GM23248 (cell line): ENCODE measurements at places on chromosomes 13 and 19. TPM values are rescaled to one million over a fixed set of nuclear protein-coding genes. Genes with fewer than 3 reads are reported as not detected.

The SH2D3A gene
- total RNA-seq, result not detected in 2 replicates

The ZNF562 gene
- 17.5 and 21.9 TPM in 2 replicates for total RNA-seq

The ZNF235 gene
- total RNA-seq, result 1.0 and 2.1 TPM in 2 replicates

The TJP3 gene
- not detected in 2 replicates for total RNA-seq

The DACT3 gene
- 7.1 and 7.3 TPM in 2 replicates for total RNA-seq

DNA sequence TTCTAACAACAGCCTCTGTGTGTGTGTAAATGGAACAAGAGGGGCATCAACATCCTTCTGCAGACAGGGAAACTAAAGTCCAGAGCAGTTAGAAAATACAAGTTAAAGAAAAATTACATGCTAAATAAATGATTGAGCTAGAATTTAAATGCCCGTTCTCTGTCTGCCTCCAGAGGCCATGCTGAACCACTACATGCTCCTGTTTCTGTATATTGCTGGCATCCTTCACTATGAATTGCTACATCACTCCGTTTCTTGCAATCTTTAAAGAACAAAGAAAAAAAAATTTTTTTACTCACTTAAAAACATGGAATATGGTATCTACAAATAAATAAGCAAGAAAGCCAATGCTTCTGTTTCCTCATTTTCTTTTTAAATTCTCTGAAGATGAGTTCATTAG lies 47.9 kb downstream of the DCT start:
- H3K4me3 ChIP-seq, result no peak overlapping the region
- DNase-seq, result peak; percentile 53
- H3K27ac ChIP-seq, result no peak overlapping the region
- no peaks in the 10 kb centered on the region for H3K36me3 ChIP-seq

- H3K4me3 ChIP-seq, result no peak overlapping the region
- DNase-seq, result no peak
- no peaks in the 10 kb centered on the region for H3K4me1 ChIP-seq
- no peaks in the 10 kb centered on the region; the same call in 1 of the 2 replicates for H3K27me3 ChIP-seq
Observed at GRCh38 chr13:22735011-22735995, 445.5 kb upstream of the SGCG start.

DNA sequence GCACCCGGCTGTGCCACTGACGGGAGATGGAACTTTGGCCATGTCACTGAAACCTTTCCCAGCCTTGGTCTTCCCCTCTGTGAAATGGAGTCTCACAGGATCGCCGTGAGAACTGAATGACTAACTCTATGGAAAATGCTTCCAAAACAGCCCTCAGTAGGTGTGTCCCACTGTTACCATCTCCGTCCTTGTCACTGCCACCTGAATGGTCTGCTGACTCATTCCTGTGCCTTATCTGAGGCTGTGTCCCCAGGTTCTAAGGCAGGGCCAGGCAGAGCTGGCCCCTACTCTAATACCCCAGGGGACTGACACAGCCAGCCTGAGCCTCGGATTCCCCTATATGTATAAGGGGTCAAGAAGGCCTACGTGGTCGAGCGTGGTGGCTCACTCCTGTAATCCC lies 4.5 kb downstream of the CDC37 start:
- no peak overlapping the region for H3K27ac ChIP-seq
- no peaks in the 10 kb centered on the region for H3K27me3 ChIP-seq
- no peak for DNase-seq
- H3K4me1 ChIP-seq, result peaks cover 17% of the 10 kb centered on the region
- no peak overlapping the region for H3K4me3 ChIP-seq
- H3K36me3 ChIP-seq, result peaks cover 10% of the 10 kb centered on the region; the same call in 1 of the 2 replicates

GRCh38 chr19:5690955-5691821 lies 1.1 kb downstream of the RPL36 start:
- H3K27me3 ChIP-seq, result no peaks in the 10 kb centered on the region
- DNase-seq, result peak; percentile 60

GRCh38 chr19:12806242-12807081 lies at the start of gene RNASEH2A:
Gene RNASEH2A, plus strand, starts transcription at chr19:12806584. Its CDS starts 90 bp downstream, at chr19:12806674.
- H3K36me3 ChIP-seq, result no peaks in the 10 kb centered on the region
- no peaks in the 10 kb centered on the region for H3K27me3 ChIP-seq
- peak; percentile 97 for DNase-seq
- no peaks in the 10 kb centered on the region for H3K4me1 ChIP-seq

- H3K36me3 ChIP-seq, result no peaks in the 10 kb centered on the region
- DNase-seq, result peak; percentile 27
- H3K4me3 ChIP-seq, result no peak overlapping the region
- no peaks in the 10 kb centered on the region for H3K27me3 ChIP-seq
- peaks cover 18% of the 10 kb centered on the region for H3K4me1 ChIP-seq
- no peak overlapping the region for H3K27ac ChIP-seq
Observed at GRCh38 chr13:50509771-50510441, 333.6 kb downstream of the DLEU7 start.

- no peaks in the 10 kb centered on the region for H3K27me3 ChIP-seq
- no peak overlapping the region for H3K27ac ChIP-seq
- peak; percentile 13 for DNase-seq
- no peaks in the 10 kb centered on the region for H3K36me3 ChIP-seq
Observed at GRCh38 chr13:39913928-39914327, 258.5 kb downstream of the COG6 start.

DNA sequence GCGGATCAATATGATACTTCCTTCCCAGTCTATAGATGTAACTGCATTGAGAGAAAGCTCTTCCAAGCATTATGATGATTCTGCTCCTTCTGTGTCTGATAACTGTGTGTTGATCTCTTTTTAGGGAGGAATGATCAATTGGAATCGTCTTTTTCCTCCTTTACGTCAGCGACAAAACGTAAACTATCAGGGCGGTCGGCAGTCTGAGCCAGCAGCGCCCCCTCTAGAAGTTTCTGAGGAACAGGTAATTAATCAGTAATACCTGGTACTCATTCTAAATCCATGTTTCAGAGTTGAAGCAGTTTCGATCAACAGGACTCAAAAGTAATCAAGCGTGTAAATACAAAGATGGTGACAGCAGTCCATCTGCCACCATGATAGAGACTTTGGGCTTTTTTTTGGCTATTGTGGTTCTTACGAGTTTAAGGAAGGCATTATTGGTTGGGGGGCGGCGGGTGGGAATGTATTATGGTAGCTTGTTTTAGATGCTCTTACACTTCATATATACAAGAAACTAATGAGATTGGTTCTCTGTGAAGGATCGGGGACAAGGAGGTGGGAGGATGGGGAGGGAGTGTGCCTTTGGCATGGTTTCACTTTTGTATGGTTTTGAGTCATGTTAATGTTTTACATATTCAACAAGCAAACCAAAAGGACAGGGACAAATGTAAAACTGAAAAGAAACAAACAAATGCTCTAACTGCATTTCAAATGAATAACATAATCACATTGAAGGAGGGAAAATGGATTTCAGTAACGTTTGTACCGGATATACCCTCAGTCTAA lies 60.7 kb upstream of the GPR183 start:
- no peaks in the 10 kb centered on the region for H3K4me1 ChIP-seq
- DNase-seq, result no peak
- peaks cover 10% of the 10 kb centered on the region; the same call in 1 of the 2 replicates for H3K36me3 ChIP-seq

- peaks cover 10% of the 10 kb centered on the region for H3K4me1 ChIP-seq
- no peak for DNase-seq
- no peaks in the 10 kb centered on the region for H3K36me3 ChIP-seq
- no peak overlapping the region for H3K27ac ChIP-seq
- H3K4me3 ChIP-seq, result no peak overlapping the region
- H3K27me3 ChIP-seq, result peaks cover 12% of the 10 kb centered on the region
Observed at GRCh38 chr13:110921209-110921608, 6.3 kb upstream of the ANKRD10 start.

- no peak overlapping the region for H3K27ac ChIP-seq
- no peak overlapping the region for H3K4me3 ChIP-seq
- DNase-seq, result no peak
- H3K4me1 ChIP-seq, result no peaks in the 10 kb centered on the region
- H3K36me3 ChIP-seq, result no peaks in the 10 kb centered on the region
Observed at GRCh38 chr13:19184176-19184575, 2.6 kb upstream of the TUBA3C start.

DNA sequence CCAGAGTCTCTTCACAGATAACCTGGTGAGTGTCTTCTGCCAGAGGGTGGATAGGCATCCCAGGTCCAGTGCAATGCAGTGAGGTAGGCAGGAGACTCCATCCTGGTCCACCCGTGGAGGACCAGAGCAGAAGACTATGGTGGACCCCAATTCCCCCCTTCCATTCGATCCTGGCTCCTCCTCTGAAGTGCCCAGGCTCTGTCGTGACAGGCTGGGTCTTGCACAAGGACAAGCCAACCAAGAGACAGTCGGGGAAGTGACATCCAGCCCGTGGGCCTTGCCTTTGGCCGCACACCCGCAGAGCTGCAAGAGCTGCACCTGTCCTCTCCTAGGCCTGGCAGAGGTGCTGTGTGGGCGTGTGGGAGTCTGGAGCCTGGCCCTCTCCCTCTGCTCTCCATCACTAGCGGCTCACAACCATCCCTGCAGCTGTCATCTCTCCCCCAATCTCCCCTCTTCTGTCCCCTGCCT lies 3.1 kb downstream of the ZNF784 start:
- H3K4me1 ChIP-seq, result no peaks in the 10 kb centered on the region
- H3K27me3 ChIP-seq, result no peaks in the 10 kb centered on the region
- no peaks in the 10 kb centered on the region for H3K36me3 ChIP-seq
- H3K27ac ChIP-seq, result no peak overlapping the region
- no peak overlapping the region for H3K4me3 ChIP-seq

DNA sequence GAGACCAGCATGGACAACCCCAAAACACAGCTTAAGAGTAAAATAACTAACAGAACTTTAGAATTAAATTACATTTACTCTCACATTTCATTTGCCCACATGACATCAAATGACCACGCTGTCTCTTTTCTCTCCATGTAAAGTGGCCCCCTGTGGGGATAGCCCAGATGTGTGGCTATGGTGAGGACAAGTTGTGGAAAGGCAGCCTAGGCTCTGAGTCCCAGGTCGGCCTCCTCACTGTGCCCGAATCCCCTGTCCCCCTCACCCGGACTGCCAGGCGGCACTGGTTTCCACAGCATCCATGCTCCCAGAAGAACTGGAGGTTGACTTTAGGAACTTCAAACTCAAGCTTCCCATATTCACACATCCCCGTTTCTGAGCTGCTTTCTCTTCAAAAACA lies 111.8 kb upstream of the UQCRFS1 start:
- no peaks in the 10 kb centered on the region for H3K36me3 ChIP-seq
- no peaks in the 10 kb centered on the region for H3K27me3 ChIP-seq
- no peak for DNase-seq
- peaks cover 5% of the 10 kb centered on the region; the same call in 1 of the 2 replicates for H3K4me1 ChIP-seq

- H3K4me3 ChIP-seq, result no peak overlapping the region
- no peaks in the 10 kb centered on the region for H3K36me3 ChIP-seq
- no peaks in the 10 kb centered on the region for H3K4me1 ChIP-seq
- H3K27me3 ChIP-seq, result 0 out of 2 replicates have a peak, but pooled peaks cover 2% of the 10 kb centered on the region
- no peak for DNase-seq
- no peak overlapping the region for H3K27ac ChIP-seq
Observed at GRCh38 chr13:106355866-106356265, 179.6 kb downstream of the EFNB2 start.

DNA sequence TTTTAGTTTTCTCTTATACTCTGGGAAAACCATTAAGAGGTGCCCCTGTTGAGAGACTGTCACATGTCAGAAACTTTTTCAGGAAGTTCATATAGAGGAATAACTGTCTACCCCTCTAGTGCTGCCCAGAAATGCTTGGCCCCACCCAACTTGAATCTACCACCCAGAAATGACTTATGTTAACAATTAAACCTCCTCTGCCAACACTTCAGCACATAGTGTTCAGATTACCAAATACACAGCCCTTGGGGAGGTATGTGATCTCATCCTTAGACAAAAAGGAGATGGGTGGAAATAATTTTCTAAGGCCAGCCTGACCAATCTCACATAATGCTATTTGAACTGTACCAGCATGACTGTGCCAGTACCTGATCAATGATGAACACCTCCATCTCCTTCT lies 35.6 kb downstream of the CCDC169 start:
- DNase-seq, result peak; percentile 33
- no peaks in the 10 kb centered on the region for H3K27me3 ChIP-seq
- H3K4me3 ChIP-seq, result no peak overlapping the region
- 0 out of 2 replicates have a peak, but pooled peaks cover 4% of the 10 kb centered on the region for H3K4me1 ChIP-seq
- no peaks in the 10 kb centered on the region for H3K36me3 ChIP-seq

GRCh38 chr19:17957885-17958284 lies 9.0 kb upstream of the KCNN1 start:
- no peak overlapping the region for H3K4me3 ChIP-seq
- no peak overlapping the region for H3K27ac ChIP-seq
- DNase-seq, result no peak
- H3K27me3 ChIP-seq, result peaks cover 14% of the 10 kb centered on the region
